ENCODE measurements at places on chromosomes 4 and X.

DNA sequence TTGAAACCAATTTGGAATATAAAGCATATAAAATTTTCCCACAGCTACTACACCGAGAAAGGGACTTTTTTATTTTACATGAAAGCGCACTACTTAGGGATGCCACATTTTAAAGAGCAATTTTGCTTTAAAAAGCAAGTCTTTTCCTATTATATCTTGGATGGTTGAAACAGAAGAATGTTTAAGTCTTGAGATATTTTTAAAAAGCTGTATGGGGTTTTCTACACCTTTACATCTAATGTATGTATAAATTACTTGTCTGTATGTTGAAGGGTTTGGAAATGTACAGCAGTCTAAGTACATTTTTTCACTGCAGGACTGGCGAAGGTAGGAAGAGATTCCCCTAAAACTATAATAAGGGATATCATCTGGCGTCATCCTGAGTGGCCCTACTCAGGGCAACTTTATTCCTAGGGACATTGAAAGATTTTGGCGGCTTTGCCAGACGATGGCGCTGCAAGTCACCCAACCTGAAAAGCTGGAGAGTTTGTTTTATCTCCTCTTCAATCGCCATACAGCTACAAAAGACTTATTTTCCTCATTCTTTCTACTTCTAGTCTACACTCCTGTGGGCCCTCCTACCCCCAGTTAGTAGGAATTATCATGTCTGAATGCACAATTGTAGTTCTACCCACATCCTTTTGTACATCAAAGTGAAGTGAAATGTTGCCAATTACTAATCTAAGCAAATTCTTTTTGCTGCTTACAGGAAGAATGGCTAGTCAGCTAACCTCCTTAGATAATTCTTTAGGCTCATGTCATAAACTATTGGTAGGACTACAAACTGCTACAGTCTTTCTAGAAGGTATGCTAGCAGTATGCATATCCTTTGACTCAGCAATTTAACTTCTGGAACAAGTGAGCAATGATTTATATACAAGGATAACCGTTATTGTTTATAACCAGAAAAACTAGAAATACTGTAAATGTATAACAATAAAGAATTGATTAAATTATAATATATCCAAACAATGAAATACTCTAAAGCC lies 782 bp upstream of the NEK1 start:
- DNase-seq: peak; percentile 72

DNA sequence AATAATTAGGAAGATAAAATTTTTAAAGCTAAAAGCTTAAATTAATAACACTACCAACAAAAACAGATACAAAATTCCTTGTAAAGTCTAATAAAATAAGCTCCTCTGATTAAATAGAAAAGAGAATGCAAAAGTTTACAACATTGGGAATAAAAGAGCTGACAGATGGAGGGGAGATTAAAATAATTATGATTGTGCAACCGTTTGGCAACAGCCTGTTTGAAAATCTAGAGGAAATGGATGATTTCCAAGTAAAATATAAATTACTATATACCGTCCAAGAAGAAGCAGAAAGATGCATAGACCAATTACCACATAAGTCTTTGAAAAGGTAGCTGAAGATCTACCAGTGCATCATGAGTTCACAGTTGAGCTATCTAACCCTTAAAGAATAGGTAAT lies 46.4 kb upstream of the VBP1 start:
- no peak for DNase-seq

- no peak for DNase-seq
These were observed 50.5 kb downstream of the OCRL start for GRCh38 chrX:129590596-129590995.

GRCh38 chr4:77347351-77347966 lies 190.5 kb downstream of the CCNG2 start:
- no peak for DNase-seq

DNA sequence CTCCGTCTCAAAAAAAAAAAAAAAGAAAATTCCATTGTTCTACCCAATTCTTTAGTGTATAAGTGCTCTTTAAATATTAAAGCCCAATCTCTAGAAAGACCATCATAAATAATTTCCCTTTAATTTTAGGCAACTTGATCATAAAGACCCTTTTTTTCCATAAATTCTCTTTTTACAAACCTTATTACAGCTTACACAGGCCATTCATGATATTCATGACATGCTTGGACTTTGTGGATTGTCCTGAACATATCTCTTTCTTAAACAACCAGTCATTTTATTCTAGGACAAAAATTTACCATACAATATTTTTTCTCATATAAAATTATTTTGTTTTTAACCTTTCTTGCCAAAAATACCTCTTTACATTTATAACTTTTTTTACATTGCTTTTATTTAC lies 30.5 kb downstream of the TLR8 start:
- DNase-seq: no peak

DNA sequence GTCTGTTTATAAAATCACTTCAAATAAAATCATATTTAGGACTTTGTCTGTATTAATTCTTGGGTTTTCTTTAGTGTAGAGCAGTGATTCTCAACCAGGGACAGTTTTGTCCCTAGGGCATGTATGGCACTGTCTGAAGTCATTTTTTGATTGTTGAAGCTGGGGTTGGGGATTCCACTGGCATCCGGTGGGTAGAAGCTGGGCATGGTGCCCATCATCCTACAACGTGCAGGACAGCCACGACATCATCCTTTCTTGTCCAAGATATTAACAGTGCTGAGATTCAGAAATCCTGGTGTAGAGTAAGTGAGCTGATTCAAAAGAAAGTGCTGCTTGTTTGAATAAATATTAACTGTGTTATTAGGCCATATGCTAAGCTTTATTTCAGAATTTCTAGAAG lies 28.6 kb downstream of the DCLK2 start:
- DNase-seq: no peak

GRCh38 chr4:8182858-8183725 lies 16.0 kb upstream of the SH3TC1 start:
- no peak for DNase-seq

- DNase-seq: peak; percentile 74
These were observed 124.2 kb downstream of the C4orf51 start for GRCh38 chr4:145804116-145804515.

DNA sequence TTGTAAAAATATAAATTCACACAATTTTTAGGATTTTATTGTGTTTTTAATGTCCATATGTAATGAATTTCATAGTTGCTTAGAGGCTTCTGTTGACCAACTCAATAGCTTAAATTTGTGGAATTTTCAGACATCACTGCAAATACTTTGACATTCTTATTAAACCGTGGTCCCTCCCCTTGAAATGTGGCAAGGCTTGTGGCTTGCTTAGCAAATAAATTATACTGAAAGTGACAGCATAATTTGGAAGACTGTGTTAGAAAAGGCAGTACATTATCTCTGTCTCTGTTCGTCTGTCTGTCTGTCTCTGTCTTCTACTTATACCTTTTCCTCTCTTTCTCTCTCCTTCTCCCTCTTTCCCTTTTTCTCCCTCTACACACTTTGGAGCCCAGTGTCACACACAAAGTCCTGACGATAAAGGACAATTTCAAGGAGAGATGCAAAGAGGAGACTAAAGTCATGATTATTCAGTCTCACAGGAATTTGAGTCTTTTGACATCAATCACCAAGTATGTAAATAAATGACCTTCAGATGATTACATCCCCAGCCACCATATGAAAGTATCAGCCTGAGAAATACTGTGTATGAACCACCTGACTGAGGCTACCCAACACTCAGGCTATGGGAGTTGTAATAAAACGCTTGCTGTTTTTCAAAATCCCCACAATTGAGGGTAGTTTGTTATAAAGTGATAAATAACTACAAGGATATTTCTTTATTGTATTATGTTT lies 21.0 kb upstream of the UGT2B7 start:
- no peak for DNase-seq

DNA sequence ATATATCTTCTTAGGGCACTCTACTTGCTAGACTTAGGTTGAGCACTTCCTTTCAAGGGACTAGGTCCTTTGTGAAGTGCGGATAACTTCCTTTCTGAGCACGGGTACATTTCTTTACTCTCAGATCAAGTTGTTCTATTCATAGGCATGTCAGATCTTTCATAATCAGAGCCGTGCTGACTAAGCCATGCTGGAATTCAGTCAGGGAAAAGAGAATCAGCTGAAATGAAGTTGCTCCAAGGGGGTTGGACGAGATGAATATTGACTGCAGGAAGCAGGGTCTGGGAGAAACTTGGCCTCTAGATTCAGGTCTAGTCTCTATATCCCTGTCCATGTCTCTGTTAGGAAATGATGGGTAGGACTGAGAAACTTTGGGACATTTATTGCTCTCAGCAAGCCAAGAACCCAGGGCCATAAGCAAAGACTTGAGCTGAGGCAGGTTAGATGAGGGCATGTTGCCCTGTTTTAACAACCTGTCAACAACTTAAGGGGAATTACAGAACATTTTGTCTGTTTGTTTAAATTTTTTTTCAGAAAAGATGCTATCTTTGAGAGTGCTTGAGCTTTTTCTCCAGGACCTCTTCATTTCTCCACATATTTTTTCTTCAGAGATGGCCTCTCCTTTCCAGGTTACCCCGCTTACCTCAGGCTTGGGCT lies 28.3 kb downstream of the AREG start:
- DNase-seq: no peak

GRCh38 chr4:108155373-108155772 lies 13.4 kb downstream of the LEF1 start:
- DNase-seq: peak; percentile 7

Measured in inflammatory macrophage treated with lipopolysaccharide for 4 hours (primary cell).